ENCODE measurements at places on chromosomes 12 and 14. TPM values are rescaled to one million over a fixed set of nuclear protein-coding genes. Genes with fewer than 3 reads are reported as not detected.

The TMEM63C gene
- 1.7 TPM for total RNA-seq

The NTF3 gene
- total RNA-seq = not detected

The C12orf54 gene
- not detected for total RNA-seq

The AP4S1 gene
- total RNA-seq = 3.9 TPM

The LAG3 gene
- total RNA-seq = 169 TPM

The CLEC4C gene
- total RNA-seq = not detected

The TAS2R30 gene
- total RNA-seq = 0.95 TPM

The GNB3 gene
- 0.78 TPM for total RNA-seq

The GYS2 gene
- not detected for total RNA-seq

The HIGD1C gene
- total RNA-seq = not detected

The SLC6A15 gene
- 0.17 TPM for total RNA-seq

The CHPT1 gene
- total RNA-seq = 23.0 TPM

The KLRK1 gene
- total RNA-seq = 0.29 TPM

The TSPAN9 gene
- 0.87 TPM for total RNA-seq

The GPX2 gene
- not detected for total RNA-seq

The SLC7A7 gene
- total RNA-seq = 0.34 TPM

The SPIC gene
- total RNA-seq = not detected

The EXOC3L4 gene
- not detected for total RNA-seq

The OR4K2 gene
- total RNA-seq = not detected

The COX8C gene
- total RNA-seq = not detected

The BCL11B gene
- 49.1 TPM for total RNA-seq

The CCDC177 gene
- total RNA-seq = not detected

The POTEG gene
- total RNA-seq = not detected

The IL26 gene
- 2.1 TPM for total RNA-seq

The BICDL1 gene
- 155 TPM for total RNA-seq

The DPF3 gene
- 0.24 TPM for total RNA-seq

The PDZRN4 gene
- not detected for total RNA-seq

The FAM161B gene
- total RNA-seq = 1.4 TPM

The OTOGL gene
- not detected for total RNA-seq

The ADAM20 gene
- 0.36 TPM for total RNA-seq

The PSEN1 gene
- 30.3 TPM for total RNA-seq

The NEUROD4 gene
- total RNA-seq = not detected

The AICDA gene
- total RNA-seq = not detected

The TMEM132C gene
- not detected for total RNA-seq

The KCNMB4 gene
- 1.5 TPM for total RNA-seq
